Thyroid gland (tissue), 4 donors: ENCODE measurements at places on chromosomes 2 and 18.

GRCh38 chr2:128250229-128251025 lies 68.2 kb downstream of the HS6ST1 start:
- no peak for DNase-seq

GRCh38 chr18:53971331-53971730 lies 253.1 kb downstream of the MBD2 start:
- no peak for DNase-seq

- no peak for DNase-seq
These were observed 458 bp downstream of the B4GALT6 start for GRCh38 chr18:31683968-31684278.

DNA sequence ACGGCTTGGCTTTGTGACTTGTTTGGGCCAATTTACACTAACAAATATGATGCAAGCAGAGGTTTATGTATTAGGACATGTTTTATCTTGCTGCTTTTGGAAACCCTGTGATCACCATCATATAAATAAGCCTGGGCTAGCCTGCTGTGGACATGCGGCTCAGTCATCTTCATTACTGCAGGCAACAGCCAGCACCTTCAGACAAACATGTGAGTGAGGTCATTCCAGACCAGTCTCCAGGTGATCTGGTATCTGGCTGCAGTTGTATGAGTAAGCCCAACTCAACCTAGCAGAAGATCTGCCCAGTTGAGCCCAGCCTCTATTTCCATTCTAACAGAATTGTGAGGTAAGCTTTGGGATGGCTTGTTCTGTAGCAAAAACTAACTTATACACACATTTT lies 254.6 kb upstream of the ATP5MC3 start:
- no peak for DNase-seq

DNA sequence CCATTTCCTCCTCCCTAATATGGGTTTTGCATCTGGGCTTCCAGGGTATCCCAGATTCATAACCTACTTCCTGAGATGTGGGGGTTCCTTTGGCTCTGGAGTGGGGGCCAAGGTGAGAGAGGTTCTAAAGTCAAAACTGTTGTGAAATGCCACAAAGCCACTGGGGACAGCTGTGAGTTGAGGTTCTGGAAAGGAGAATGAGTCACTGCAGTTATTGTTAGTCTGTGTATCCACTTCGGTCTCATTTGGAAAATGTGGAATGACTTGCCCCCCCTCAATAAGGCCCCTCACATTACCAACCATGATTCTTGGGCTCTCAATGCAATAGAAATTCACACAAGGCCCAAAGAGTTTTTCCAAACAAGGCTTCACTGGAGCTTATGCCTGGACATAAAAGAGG lies 51.1 kb upstream of the LGALSL start:
- DNase-seq, result no peak

DNA sequence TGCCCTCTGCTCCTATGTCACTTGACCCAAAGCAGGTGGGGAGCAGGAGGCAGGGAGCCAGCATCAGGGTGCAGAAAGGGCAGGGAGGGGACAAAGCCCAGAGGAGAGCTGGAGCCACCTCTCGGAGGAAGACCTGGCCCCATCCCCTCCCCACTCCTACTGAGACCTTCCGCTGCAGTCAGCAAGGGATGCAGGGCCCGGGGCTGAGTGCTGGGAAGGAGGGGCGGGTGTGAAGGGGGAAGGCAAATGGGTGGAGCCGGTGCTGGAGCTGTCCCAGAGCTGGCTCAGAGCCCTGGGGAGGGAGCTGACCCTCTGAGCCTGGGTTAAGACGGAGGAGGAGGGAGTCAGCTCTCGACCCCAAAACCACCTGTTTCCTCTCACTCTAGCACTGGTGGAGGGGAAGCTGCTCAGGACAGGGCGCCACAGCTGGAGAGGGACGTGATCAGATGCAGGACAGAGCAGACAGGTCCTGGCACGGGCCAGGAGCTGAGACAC lies 33.8 kb downstream of the HS1BP3 start:
- DNase-seq, result peak; percentile 81

DNA sequence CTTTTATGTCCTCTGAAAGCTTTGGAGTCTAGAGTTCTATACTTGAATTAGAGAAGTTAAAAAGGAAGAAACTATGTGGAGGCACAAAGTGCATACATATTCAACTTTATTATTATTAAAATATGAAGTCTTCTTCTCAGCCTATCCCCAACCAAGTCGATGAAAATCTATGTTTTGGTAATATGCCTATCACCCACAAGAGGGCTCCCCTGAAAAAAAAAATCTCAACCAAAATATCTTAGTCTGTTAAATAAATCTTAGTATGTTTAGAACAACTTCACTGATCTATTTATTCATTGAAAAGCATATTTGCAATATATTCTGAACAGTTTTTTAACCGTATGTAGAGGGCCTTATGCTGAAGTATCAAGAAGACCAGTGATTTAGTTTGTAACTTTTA lies 804.5 kb downstream of the TDRD15 start:
- DNase-seq, result no peak

DNA sequence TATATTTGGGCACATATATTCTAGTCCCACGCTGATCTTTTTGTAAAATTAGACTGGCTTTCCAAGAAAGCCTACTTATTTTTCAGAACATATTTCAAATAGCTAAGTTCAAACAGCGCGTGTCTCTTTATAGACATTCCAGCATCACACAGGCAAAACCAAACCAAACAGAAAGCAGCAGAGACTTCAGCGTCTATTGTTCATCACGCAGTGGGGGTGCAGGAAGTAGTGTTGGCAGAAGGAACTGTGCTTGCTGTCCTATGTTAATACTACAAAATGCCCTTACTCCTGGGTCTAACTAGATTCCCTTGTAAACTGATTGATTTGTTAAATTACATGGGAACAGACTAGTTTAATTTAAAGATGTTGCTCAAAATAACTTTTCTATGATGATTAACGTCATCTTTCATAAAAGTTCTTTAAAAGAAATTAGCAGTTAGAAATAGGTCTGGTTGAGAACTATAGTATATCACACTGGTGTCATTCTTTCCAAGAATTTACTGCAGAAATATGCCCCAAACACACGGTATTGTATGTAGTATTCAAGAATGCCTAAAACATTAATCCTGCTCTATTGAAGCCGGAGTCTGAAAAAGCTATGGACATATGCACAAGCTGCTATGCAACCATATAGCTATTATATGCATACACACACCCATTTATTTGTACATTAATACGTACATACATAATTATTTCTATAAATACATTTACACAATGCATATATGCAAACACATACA lies 436.3 kb downstream of the CBLN2 start:
- no peak for DNase-seq

DNA sequence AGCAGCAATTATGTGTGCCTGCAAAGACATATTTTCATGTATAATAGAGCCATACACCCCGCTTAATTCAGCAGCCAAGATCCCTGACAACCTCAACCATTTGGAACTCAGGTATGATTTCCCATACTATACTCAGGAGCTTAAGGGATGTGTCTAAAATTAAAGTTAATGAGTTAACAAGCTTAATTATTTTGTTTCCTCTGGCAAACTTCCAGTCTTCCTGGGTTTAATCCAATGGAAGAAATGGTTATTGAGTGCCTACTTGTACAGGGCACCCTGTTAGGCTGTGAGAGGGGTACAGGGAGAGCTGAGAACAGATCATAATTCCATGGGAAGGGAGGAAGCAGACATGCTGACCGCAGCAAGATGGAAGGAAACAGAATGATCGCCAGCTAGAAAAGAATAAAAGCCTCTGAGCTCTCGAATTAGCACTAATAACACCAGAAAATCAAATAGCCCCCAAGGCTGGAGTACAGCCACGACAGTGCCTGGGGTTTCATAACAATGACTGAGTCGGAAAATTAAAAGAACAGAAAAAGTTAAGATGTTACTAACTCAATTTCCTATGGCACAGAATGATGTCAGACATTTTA lies 20.8 kb upstream of the CEP68 start:
- no peak for DNase-seq

DNA sequence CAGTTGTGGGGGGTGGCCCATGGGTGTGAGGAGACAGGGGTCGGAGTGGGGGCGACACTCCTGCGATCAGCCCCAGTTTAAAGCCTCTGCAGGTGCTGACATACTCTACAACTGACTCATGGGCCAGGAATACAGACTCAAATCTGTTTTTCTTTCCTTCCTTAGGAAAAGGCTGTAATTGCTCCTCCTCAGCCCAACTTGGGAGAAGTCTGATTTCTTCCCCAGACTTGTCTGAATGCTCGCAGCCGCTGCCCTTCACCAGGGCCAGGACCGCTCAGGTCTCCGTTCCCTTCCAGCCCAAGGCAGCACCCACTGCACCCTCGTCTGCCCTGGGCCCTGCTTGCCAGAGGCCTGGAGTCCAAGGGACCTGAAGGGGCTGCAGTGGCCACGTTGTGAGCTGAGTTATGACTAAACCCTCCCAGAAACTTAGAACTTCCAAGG lies 41.3 kb downstream of the RHOB start:
- DNase-seq, result no peak

DNA sequence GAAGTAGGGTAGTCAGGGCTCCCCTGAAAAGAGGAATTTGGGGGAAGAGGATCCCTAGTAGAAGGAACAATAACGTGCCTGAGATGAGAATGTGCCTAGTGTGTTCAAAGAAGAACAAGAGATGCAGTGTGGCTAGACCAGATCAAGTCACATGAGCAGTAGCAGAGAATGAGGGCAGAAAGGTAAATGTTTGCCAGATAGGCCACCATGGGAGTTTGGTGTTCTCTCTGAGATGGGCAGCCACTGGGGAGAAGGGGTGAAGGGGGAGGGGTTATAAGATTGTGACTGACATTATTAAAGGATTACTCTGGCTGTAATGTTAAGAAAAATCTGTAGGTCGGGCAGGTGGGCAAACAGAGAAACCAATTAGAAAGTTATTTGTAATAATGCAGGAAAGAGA lies 166.0 kb downstream of the LCLAT1 start:
- DNase-seq, result no peak

- peak; percentile 72 for DNase-seq
These were observed 45.6 kb upstream of the ITGB6 start for GRCh38 chr2:160245614-160246155.

DNA sequence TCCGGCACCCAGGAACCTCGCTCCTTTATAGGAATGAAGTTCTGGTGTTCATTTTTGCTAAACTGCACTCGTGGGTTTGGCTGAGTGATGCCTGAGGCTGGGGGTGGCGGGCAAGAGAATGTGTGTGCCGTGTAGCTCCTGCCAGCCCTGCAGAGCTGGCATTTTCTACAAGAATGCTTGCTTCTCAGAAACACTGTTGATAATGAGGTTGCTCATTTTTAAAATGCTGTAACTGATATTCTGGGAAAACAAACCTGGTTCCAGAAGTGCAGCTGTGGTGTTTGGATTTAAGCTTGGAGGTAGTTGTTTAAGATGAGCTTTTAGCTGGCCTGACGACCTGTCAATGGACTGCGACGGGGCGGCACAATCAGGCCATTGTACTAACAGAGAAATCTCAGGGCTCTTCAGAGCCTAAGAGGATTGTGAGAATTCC lies 511.9 kb upstream of the TNP1 start:
- peak; percentile 90 for DNase-seq

- DNase-seq, result peak; percentile 70
These were observed 96.0 kb downstream of the INHBB start for GRCh38 chr2:120441744-120442471.

- no peak for DNase-seq
These were observed 243.6 kb upstream of the RBMS1 start for GRCh38 chr2:160737247-160737646.

- DNase-seq, result no peak
These were observed at the start of gene COLEC12 for GRCh38 chr18:500632-501405. Gene COLEC12, minus strand, starts transcription at chr18:500701. Its CDS starts 187 bp downstream, at chr18:500514.
